Body of pancreas (tissue), 4 donors: ENCODE measurements at places on chromosomes 5 and 9. TPM values are rescaled to one million over a fixed set of nuclear protein-coding genes. Genes with fewer than 3 reads are reported as not detected.
A peak's percentile ranks its signal among the peaks of the same experiment; 100 is the strongest.

The ENTPD2 gene
- 1.3 TPM for total RNA-seq

The SYNPO gene
- 40.9 TPM for total RNA-seq

The MYO10 gene
- total RNA-seq, result 35.8 TPM

The UGT3A1 gene
- total RNA-seq, result not detected

The MLANA gene
- not detected for total RNA-seq

The UBE2R2 gene
- total RNA-seq, result 31.4 TPM

The PNPLA7 gene
- total RNA-seq, result 16.1 TPM

The PLEKHG4B gene
- 0.99 TPM for total RNA-seq

The GRIN3A gene
- not detected for total RNA-seq

The GBGT1 gene
- total RNA-seq, result 5.4 TPM

The CAMK4 gene
- not detected for total RNA-seq

DNA sequence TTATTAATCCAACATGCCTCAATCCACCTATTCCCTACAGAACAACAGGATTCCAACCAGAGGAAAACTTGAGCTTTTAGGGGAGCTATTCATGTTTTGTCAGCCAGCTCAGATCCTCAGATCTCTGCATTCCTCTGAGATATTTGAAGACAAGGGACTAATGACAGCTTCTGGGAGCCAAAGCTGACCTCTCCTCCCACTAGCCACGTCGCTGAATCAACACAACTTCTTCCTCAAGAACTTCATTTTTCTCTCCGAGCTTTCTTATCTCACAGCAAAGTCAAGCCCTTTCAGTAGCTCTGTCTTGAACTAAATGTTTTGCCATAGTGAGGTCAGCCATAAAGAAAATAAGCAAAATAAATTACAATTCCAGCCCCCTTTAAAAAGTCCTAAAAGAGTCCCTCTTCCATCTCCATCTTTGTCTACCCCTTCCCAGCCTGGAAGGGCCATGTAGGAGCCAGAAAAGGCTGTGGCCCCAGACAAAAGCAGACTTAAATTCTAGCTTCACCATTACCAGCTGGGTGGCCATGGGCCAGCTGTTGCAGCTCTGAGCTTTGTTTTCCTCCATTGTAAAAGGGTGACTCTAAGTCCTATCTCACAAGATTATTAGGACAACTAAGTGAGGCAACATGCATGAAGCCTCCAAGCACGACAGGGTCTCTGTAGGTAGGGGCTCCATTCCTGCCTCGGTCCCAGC, 65.0 kb downstream of the HSD17B3 start:
- no peak for DNase-seq

GRCh38 chr9:17730899-17731298, 152.0 kb downstream of the SH3GL2 start:
- no peak for DNase-seq

- peak; percentile 64 for DNase-seq
Measured at GRCh38 chr5:50958852-50959457, 292.5 kb downstream of the PARP8 start.

- DNase-seq, result peak; percentile 14
Measured at GRCh38 chr5:113119246-113119924, 142.8 kb downstream of the DCP2 start.

- DNase-seq, result no peak
Measured at GRCh38 chr9:87234854-87235253, 262.8 kb upstream of the DAPK1 start.

- no peak for DNase-seq
Measured at GRCh38 chr5:140037012-140037411, 6.1 kb downstream of the NRG2 start.

- no peak for DNase-seq
Measured at GRCh38 chr5:77846422-77847128, 70.4 kb upstream of the TBCA start.

GRCh38 chr9:79674052-79674777, 102.5 kb downstream of the TLE4 start:
- no peak for DNase-seq

DNA sequence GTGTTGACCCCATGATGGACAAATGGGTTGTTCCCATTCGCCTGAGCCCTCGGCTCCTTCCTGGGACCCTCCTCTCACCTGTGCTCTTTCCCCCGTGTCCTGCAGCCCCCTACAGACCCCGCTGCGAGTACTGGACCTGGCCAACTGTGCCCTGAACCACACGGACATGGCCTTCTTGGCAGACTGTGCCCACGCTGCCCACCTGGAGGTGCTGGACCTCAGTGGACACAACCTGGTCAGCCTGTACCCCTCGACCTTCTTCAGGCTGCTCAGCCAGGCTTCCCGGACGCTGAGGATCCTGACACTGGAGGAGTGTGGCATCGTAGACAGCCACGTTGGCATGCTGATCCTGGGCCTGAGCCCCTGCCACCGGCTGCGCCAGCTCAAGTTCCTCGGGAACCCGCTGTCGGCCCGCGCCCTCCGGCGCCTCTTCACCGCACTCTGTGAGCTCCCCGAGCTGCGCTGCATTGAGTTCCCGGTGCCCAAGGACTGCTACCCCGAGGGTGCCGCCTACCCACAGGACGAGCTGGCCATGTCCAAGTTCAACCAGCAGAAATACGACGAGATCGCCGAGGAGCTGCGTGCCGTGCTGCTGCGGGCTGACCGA, 3.4 kb downstream of the LRRC14B start:
- DNase-seq, result peak; percentile 6

DNA sequence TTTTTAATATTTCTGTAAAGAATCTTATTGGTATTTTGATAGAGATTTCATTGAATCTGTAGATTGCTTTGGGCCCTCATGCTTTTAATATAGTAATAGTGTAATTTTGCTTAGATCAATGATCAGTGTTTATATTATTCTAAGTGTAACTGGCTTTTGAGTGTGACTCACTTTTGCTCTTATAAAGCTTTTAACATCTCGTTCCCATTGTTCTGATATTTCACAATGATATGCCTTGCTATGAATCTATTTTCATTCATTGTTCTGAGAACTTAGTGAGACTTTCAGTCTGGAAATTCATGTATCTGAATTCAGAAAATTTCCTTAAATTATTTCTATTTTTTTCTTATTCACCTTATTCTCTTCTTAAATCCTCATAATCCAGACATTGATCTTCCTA, 13.5 kb upstream of the MAMDC2 start:
- DNase-seq, result no peak

DNA sequence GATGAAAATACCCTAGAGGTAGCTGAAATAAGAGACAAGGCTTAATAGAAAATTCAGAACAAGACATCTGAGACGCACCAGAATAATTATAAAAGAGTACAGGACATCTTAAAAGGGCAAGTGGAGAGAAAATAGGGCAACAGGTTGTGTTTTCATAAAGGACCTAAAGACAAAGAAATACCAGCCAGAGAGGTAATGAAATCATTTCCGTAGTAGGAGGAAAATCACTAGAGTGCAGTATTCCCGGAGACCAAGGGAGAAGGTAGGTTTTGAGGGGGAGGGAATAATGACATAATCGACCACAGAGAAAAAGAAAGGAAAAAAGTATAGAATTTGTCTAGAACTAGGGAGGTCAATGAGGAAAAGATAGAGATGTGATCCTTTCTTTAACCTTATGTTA, 26.2 kb upstream of the CTNNAL1 start:
- DNase-seq, result no peak

DNA sequence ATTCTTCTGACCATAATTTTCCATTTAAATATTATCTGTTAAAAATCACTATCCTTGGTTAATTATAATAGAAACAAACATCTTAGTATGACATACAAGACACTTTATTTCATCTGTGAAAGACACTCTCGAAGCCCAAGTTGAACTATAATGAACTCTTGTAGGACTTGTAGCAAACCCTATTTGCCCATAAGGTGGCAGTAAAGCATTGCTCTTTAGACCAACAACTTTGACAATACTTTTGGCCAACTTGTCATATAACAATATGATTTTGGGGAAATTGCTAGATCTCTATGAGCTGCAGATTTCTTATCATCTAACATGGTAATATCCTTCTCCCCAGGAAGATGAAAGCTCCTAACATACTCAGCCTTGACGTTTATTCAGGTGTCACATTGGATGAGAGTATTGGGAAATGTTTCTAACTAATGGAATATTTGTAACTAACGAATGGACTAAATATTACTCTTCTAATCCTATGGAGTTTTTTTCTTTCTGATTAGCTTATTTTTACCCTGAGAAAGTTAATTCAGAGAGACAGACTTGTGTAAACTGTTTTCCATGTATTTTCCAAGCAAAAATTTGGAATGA, 11.0 kb downstream of the SPINK14 start:
- peak; percentile 46 for DNase-seq

- no peak for DNase-seq
Measured at GRCh38 chr5:19044931-19045695, 942.9 kb downstream of the CDH18 start.

- DNase-seq, result no peak
Measured at GRCh38 chr9:82130331-82131042, 141.9 kb downstream of the SPATA31D1 start.

GRCh38 chr5:77229887-77230286, 19.4 kb downstream of the PDE8B start:
- no peak for DNase-seq

DNA sequence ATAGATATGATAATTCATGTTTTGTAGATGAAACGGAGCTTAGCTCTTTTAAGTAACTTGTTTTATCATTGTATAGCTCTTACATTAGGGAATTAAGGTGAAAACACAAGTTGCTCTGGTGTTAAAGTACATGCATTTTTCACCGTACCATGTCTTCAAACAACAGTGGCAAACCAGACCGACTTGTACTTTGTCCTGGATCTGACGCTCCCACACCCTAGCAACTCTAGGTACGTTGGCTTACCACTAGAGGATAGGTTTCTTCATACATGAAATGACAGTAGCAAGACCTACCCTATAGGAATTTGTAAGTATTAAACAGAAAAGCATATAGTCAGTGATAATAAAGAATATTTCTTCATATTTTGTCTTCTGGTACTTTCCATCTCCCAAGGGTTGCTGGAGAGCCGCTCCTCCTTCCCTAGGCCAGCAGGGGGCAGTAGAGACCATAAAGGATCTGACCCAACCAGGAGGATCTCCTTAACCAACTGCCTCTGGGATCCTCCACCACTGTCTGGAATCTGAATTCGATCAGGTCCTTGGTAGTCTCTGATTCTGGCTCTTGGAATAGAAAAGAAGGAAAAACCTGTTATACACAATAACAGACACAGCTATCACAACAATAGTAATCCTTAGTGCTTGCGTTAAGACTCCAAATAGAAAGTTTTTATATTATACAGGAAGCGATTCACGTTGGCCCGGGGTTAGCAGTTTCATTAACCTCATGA, 136.7 kb downstream of the CAVIN4 start:
- peak; percentile 69 for DNase-seq

DNA sequence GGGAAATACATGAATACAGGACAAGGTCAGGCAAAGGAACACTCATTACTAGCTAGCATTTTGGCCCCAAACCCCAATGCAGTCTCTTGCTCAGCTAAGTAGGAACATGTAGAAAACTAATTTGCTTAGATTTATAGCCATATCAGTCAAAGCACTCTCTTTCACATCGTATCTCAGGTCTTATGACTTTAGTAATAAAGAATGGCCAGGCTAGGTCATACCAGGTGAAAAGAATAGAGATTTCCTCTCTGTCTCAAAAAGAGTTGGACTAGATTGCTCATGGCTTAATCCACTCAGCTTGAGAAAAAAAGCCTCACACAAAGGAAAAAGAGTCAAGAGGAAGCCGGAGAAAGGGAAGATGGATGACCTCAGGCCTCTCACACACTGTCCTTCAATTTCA, 772.7 kb upstream of the SEMA6A start:
- no peak for DNase-seq

GRCh38 chr5:107558823-107559375, 111.8 kb downstream of the EFNA5 start:
- no peak for DNase-seq

DNA sequence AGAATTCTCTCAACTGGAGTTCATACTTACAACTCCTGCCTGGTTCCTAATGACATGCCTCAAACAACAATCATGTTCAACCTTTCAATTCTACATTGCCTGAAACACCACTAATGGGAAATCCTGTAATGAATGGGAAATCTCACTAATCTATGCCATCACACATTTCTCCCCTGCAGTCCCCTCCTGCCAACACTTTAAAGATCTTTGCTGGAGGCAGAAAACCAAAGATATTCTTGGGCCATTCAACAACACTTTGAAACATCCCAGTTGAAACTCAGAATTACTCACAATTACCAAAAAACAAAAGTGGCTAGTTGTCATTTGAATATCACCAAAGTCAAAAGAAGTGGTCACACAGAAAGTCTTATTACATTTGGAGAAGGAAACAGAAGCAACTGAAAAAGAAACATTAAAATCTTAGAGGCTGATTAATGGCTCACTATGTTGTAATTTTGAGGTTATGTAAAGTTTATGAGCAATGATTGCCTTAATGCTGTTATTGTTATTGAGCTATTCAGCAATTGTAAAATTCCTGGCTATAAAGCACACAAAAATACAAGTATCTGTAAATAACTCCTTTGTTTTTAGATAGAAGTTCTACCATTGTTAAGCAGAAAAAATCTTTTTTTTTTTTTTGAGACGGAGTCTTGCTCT, 313.4 kb upstream of the SLC30A5 start:
- no peak for DNase-seq

- no peak for DNase-seq
Measured at GRCh38 chr9:87201351-87201751, 254.0 kb upstream of the GAS1 start.

- no peak for DNase-seq
Measured at GRCh38 chr5:110257971-110258370, 468.5 kb downstream of the TMEM232 start.

GRCh38 chr9:123865226-123866000, 64.5 kb downstream of the DENND1A start:
- DNase-seq, result no peak

- no peak for DNase-seq
Measured at GRCh38 chr5:108257996-108258395, 123.9 kb downstream of the FBXL17 start.

GRCh38 chr5:175471196-175471595, 7.2 kb upstream of the SFXN1 start:
- DNase-seq, result no peak

DNA sequence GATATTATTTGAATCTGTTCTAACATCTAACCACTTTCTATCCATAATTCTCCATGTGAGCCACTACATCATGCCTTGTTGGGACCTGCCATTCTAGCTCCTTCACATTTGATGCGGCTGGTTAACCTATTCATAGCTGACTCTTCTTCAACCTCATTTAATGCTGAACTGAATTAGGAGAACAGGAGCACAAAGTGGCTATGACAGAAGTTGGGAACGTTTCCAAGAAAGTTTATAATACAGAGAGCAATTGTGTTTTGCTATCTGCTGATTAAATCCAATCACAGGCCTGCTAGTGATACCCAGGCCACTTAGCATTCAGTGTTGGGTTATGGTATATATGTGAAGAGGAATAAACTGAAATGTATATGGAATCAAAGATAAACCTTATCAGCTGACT, 440.3 kb downstream of the PTPRD start:
- no peak for DNase-seq

GRCh38 chr5:103041071-103041676, 78.8 kb downstream of the GIN1 start:
- DNase-seq, result no peak
